ENCODE measurements at places on chromosomes 1 and 21.
A peak's percentile ranks its signal among the peaks of the same experiment; 100 is the strongest.

DNA sequence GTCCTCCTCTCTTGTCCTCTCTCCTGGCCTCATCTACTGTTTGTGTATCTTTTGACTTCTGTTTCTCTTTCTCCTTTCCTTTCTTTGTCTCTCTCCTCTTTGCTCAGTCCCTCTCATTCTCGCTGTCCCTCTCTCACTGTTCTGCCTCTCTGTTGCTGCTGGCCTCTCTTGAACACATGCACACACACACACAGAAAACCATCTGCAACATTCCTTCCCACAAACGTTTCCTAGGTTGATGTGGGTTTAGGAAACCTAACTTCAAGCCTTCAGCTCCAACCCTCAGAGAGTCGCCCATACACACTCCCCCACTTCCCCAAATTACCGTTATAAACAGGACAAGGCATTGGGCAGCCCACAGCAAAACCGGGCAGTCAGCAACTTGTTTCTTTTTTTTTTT, 10.9 kb upstream of the SSBP3 start:
- DNase-seq: no peak

DNA sequence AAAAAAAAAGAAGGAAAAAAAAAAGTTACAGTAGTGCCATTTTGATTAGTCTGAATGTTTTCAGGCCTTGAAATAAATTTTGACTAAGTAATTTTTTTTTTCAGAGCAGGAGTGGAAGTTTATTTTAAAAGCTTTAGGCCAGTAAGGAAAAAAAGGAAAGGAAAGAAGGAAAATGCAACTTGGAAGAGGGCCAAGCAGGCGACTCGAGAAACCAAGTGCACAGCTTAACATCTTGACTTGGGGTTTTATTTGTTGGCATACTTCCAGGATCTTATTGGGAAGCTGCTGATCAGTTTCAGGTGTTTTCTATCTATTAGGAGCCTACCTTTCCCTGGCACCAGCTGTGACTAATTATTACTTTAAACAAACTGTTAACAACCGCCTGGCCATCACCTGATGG, 41.7 kb downstream of the ATF3 start:
- no peak for DNase-seq

DNA sequence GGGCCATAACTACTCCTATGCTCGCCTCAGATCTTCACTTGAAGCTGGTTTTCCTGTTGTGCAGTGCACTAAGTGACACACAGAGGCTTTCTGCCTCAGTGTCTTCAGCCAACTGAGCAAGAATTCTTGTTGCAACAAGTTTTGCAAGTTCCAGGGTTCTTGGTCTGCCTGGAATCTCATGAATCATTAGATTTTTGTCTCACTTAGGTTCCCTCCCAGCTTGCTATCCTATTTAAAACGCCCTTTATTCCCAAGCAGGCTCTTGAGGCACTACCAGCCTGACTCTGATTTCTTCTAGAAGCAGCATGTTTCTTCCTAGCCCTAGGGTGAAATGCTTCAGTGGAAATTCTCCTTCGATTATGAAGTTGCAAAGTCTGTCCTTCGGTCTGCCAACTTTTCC, 158.8 kb downstream of the C1orf21 start:
- DNase-seq: no peak

DNA sequence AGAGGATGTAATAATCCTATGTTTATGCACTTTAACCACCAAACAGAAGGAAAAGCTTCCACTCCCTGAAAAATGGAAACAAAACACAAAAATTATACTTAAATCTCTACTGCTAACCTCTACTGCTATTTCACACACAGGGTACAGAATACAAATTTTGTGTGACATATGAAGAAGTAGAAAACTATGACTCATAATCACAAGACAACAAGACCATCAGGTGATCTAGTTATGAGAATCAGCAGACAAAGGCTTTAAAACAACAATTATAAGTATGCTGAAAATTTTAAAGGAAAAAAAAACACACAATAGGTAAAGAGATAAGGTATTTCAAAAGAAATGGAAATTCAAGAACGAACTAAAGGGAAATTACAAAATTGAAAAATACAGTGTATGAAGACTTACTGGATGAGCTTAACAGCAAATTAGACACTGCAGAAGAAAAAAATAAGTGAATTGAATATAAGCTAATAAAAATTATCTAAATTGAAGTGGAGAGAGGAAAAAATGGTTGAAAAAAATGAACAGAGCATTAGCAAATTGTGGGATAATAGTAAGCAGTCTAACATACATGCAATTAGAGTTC, 13.6 kb upstream of the NAV1 start:
- no peak for DNase-seq

DNA sequence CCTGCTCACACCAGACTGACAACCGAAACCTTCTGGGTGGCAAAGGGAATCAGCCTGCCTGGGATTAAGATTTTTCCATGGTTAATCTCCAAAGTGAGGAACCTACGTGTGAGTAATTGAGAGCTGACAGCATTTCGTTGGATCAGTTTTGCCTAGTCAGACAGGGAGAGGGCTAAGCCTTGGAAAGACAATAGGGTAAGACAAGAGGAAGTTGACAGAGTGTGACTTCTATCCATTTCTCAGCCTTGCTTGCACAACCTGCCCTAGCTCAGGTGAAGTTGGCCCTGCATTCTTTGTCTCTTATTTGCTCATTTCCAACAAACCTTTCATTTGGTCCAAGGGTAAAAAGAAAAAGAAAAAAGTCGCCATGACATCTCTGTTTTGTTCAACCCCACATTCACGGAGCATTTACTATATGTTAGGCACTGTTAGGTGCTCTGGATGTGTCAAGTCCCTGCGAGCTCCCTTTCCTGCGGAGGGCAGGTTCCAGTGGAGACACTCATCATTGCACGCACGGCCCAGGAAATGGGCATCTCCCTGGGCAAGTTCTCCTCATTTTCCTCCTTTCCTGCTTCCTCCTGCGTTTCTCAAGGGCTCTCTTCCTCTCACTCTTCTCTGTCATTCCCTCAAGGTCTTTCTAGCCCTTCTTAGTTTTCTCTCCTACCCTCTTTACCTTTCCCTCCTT, 23.3 kb downstream of the KIRREL1 start:
- DNase-seq: no peak

- no peak for DNase-seq
These were observed 71.7 kb downstream of the GALNT2 start for GRCh38 chr1:230138561-230139239.

DNA sequence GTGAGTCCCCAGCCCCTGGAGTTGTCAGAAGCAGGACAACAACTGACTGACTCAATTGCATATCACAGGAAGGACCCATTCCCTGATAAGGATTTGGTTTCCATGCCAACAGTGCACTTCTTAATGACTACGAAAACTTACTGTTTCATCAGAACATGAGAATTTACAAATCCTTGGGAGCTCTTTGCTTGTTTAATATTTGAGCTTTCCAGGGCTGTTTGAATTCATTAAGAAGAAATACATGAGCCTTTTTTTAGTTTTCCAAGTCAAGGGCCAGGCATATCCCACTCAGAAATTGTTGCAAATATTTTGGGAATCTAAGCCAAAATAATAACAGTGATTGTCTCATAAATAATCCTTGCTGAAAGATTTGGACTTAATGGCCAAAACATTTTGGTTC, 27.2 kb upstream of the COL24A1 start:
- no peak for DNase-seq

GRCh38 chr1:214492401-214493075, 58.9 kb downstream of the PTPN14 start:
- DNase-seq: no peak

DNA sequence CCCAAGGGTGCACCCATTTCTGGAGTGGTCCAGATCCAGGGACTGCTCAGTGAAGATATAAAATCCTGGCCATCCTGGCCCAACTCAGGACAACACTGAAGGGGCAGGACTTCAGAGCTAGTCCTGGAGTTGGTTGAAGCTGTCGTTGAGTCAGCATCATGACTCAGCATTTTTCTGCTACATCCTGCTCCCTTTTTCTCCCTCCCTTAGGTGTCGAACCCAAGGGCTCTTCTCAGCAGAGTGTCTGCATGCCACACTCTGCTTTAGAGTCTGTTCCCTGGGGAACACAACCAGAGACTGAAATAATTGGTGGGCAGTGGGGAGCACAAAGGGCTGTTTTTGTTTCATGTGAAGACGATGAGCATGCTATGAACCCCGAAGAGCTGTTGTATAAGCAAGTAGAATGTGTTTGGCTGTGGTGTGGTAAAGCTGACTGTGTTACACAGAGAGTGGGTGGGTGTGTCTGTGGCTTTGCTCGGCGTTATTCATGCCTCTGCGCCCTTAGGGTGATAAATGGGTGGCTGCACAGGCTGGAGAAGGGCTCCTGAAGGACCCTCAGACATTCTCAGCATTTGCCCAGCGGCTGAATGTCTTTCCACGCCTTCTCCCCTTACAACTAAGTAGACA, 167.2 kb downstream of the CYYR1 start:
- peak; percentile 6 for DNase-seq

DNA sequence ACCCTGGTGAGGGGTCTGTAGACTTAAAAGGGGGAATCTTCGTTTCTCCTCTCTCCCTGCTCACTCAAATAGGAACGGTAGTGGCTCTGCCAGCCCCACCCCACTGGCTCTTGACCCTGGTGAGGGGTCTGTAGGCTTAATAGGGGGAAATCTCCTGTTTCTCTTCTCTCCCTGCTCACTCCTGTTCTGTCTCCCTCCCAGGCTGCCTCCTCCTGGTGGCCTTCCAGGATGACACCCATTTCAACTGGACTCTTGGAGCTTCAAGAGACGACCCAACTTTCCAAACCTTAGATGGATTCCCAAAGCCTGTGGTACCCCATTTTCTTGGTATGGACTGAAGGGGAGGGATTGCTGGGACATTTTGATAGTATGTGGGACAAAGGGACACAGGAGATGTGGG, 1.4 kb upstream of the EPHB2 start:
- no peak for DNase-seq
